ENCODE measurements at places on chromosomes 2 and 18.
A peak's percentile ranks its signal among the peaks of the same experiment; 100 is the strongest.

- peak; percentile 4 for DNase-seq
Observed at GRCh38 chr2:79041032-79041448, 15.5 kb downstream of the REG3G start.

DNA sequence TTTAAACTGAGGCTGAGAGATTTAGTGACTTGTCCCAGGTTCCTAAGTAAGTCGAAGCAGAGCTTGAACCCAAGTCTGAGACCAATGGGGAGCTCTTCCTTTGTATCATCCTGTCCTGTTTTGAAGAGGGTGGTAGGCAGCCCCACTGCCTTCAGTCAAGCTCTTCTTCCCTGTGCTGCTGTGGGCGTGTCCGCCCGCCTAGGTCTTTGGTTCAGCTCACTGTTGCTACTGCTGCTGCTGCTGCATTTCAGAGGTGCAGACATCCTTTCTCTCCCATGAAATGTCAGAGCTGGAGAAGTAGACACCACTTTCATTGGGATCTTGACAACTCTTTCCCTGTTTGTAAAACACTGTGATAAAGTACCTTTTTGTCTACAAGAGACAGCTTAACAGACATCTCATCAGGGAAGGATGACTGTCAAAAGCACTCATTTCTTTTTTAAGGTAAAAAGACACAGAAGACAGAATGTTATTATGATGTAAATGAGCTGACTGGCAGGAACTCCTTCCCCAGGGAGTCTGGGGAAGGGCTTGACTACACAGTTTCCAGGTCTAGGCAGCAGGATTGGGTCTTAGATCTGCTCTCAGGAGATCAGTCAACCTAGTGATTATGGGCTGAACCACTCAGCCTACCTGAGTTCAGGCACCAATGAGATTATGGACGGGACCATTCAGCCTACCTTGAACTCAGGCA is 91.7 kb upstream of the TRIB2 start:
- DNase-seq, result no peak

DNA sequence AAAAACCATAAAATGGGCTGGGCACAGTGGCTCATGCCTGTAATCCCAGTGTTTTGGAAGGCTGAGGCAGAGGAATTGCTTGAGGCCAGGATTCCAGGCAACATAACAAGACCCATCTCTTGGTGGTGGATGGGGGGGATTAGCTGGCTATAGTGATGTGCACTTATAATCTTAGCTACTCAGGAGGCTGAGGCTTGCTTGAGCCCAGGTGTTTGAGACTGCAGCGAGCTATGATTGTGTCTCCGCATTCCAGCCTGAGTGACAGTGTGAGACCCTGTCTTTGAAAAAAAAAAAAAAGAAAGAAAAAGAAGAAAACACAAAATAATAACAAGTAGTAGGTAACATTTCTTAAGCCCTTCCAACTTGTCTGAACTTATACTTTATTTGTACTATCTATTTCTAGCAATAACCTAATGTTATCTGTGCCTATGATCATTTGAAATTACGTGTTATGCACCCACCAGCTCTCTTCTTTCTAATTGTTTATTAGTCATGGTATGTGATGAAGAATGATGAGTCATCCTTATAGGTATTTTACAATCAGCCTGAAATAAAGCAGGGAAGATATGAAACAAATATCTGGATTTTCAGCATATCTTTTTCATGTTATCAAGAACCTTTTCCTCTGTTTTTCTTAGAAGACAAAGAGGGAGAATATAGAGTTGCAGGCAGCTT is 129.3 kb upstream of the UNC80 start:
- peak; percentile 86 for DNase-seq

DNA sequence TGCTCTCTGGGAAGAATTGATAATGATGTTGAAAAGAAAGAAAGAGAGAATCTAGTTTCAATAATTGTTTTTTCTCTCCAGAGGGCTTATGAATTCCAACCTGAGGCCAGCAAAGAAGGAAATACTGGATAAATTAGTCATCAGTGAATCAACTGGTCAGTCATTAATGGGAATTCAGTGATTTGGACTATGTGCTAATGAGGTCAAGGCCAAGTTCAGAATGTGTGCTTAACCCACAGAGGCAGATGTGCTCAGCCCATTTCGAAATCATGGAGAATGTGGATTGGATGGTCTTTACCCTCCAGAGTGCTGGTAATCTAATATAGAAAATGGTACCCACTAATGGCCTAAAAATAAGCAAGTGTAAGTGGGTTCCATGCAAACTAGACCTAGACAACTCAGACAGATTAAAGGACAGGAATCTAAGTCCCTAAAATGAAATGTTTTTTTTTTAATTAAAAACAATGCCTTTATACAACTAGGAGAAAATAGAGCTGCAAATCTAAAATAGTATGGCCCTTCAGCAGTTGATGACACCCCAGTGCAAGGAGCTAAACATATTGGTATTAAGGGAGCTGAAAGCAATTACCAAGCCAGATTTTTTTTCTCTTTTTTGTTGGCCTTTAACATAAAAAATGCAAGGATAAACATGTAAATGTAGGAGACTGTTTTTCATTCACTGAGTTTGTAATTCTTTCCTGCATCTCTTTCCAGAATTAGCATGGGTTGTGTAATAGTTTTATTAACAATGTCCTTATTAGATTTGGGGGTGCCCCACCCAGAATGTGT is 296.9 kb downstream of the SATB2 start:
- peak; percentile 57 for DNase-seq

GRCh38 chr2:108943751-108944150 is 45.3 kb downstream of the EDAR start:
- DNase-seq, result peak; percentile 61

- no peak for DNase-seq
Observed at GRCh38 chr2:151728804-151729414, 5.4 kb downstream of the NEB start.

GRCh38 chr2:178523596-178524134 is 43.4 kb downstream of the PLEKHA3 start:
- DNase-seq, result no peak

GRCh38 chr2:231672617-231673347 is 35.5 kb upstream of the PTMA start:
- peak; percentile 38 for DNase-seq

GRCh38 chr2:217182926-217183325 is 323.1 kb upstream of the TNP1 start:
- DNase-seq, result no peak

DNA sequence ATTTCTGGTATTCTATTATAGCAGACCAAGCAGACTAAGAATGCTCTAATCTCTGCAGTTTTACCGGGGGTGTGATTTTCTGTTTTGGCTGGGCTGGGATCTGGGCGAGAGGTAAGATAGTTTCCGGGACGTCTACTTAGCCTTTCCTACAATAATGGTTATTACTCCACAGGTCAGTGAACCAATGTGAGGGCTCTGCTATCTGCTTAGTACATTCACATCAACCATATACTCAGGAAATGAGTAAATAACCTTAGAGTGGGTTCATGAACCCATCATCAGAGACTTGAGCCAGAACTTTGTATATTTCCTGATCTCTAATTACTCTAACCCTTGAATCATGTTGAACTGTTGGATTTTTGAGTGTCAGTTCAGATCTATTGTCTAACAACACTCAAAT is 90.1 kb upstream of the NOL4 start:
- DNase-seq, result no peak

DNA sequence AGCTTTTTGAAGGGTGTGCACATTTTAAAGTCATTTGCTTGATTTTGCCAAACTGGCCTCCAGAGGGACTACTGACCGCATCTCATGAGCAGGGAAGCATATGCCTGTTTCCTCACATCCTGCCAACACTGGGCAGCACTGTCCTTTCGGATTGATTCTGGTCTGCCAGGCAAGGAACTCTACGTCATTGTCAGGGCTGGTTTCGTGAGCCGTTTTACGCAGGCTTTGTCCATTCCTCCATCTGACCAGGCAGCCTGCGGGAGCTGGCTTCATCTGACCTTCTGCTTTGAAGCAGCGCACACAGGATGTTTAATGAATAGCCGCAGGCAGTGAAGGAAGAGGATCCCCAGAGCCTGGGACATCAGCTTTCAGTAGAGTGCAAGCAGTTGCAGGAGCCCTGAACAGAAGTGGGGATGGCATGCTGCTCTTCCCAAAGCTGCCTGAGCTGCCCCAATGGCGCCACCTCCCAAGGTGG is 46.3 kb upstream of the SEMA4C start:
- DNase-seq, result no peak

- DNase-seq, result no peak
Observed at GRCh38 chr2:190877436-190877835, 3.2 kb upstream of the GLS start.

DNA sequence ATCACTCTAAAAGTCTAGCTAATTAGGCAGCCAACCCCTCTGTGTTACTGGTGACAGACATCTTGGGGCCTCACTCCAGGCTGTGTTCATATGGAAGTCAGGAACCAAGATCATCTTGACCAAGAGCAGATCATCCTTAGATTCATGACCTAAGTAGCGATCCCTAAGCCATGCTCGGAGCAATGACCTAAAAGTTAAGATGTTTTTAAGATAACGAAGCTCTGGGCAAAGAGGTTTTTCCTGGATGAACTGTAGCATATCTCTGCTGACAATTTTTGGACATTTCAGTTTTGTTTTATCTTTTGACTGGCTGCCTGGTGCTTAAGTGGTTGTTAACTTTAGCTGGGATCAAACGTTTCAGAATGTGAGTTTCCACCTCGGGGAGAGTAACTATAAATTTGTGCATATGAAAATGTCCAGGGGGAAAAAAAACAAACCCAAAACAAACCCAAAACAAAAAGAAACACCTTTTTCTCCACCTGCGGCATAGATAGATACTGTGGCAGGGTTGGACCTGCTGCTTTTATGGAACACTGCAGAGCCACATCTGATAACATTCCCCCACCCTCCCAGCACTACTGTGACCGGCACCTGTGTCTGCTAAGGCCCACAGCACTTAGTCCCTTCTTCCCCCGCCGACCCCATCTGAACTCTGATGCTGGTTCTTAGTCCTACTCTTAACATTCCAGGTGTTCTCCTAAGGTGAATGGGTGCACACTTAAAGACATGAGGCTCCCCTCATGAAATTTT is 45.5 kb downstream of the EPAS1 start:
- no peak for DNase-seq

DNA sequence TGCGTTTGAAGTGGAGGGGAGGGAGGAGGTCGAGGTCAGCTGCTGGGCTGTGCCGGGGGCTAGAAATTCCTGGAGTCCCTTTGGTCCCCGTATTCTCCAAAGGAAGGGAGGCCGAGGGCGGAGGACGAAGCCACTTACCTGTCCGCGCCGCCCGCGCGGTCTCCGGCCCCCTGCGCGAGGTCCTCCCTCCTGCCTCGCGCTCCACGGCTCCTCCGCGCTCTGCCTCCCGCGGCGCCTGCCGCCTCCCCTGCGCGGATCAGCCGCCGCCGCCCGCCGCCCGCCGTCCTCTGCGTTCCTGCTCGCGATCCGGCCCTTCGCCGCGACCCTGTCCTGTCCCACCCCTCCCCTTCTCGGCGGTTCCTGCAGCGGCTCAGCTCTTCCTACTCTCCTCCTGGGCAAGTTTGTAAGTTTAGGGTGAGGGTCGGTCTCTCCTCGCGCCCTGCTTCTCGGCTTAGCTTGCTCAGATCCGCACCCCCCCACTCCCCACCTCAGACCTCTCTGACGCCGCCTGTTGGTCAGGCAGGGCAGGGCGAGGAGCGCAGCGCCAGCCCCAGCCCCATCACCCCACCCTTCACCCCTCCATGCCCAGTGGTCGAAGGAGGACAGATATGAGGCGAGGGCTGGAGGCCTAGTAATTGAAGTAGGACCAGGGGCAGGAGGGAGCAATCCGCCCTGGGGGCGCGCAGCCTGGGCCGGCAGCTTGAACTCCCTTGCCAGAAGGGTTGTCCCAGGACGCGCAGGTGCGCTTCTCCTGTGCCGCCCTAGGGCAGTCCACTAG is 9.7 kb upstream of the SKOR2 start:
- DNase-seq, result no peak

- DNase-seq, result no peak
Observed at GRCh38 chr2:122753336-122753735, 997.9 kb downstream of the TSN start.

DNA sequence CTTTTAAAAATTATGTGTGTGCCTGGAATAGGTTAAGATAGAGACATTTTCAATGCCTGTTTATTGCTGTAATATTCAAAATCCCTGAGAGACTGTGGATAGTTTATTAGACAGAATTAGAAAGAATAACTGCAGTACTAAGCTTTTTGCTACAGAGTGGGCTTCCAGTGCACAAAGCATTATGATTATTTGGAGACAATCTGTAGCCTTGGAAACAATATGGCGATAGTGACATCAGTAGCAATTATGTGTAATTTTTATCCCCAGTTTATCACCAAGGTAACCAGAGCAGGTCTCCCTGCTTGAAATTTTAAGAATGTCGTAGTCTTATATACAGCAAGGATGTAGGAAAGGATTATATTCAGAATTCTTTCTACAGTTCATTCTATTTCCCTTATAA is 100.0 kb downstream of the MYO3B start:
- DNase-seq, result no peak

GRCh38 chr2:195709901-195710806 is 53.1 kb downstream of the SLC39A10 start:
- DNase-seq, result peak; percentile 17

GRCh38 chr2:59462422-59463197 is 1090.8 kb downstream of the BCL11A start:
- DNase-seq, result peak; percentile 8

GRCh38 chr2:84494070-84494469 is 22.2 kb upstream of the DNAH6 start:
- DNase-seq, result peak; percentile 76

DNA sequence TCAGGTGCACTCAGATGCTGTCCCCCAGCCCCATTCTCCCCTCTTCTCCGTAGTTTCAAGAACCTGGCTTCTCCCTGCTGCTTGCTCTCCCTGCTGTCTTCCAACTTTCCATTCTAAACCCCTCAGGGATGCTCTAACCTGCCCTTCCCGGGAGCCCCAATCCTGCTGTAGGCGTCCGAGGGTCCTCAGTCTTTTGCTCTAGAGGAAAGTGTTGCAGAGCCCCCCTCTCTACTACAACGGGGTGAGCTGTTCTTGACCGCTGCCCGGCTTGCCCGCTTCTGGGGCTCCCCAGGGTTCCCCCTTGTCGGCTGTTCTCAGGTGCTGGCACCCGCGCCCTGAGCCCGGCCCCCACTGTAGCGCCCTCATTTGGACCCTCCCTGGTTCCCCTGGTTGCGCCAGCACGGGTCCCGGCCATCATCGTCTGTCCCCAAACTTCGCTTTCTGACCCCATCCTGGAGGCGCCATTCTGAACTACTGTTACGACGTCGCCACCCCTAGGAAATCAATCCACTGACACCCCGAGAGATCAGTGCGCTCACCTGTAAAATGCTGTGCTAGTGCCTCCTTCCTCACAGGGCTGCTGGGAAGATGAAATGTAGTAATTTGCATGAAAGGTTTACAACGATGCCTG is 31.9 kb upstream of the REG3G start:
- DNase-seq, result no peak

Measured in bronchial epithelial cell (primary cell).